Suppressor macrophage treated with lipopolysaccharide for 1 hour (primary cell): ENCODE measurements at places on chromosomes 4 and X.

- DNase-seq = no peak
Measured at GRCh38 chr4:169096221-169096620, 86.2 kb upstream of the CBR4 start.

DNA sequence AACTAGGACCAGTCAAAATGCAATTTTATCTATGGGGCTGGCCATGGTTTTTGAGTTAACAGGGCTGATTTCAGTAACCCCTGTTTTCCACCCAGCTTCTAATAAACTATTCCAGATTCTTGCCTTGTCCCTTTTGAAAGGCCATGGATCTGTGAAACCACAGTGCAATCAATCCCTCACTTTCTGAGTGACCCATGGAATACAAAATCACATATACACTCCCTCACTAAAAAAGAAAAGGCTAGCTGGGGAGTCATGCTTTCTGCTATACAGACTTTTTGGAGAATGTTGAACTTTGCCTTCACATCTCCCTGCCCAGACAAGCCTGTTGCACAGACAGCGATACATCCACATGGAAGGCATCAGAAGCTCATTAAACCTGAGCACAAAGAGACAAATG, 47.9 kb downstream of the MAD2L1 start:
- no peak for DNase-seq

DNA sequence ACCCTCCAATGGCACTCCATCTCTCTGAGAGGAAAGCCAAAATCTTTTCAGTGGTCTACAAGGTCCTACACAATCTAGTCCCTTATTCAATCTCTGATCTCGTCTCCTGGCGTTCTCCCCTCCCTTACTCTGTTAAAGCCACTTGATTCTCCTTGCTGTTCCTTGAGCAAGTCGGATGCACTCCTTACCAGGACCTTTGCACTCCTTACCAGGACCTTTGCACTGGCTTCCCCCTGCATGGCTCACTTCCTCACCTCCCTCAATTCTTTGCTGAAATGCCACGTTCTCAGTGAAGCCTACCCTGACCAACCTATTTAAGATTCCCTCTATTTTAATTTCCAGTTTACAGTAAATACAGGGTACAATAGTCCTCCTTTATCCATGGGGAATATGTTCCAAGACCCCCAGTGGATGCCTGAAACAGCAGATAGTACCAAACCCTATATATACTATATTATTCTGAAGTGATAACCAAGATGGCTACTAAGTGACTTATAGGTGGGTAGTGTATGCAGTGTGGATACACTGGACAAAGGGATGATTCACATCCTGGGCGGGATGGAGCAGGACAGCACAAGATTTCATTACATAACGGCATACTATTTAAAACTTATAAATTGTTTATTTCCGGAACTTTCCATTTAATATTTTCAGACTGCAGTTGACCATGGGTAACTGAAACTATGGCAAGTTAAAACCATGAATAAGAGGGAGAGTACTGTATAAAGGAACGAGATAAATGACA, 6.5 kb upstream of the DLG3 start:
- DNase-seq = no peak

- DNase-seq = no peak
Measured at GRCh38 chr4:7860600-7861163, 79.0 kb downstream of the AFAP1 start.

DNA sequence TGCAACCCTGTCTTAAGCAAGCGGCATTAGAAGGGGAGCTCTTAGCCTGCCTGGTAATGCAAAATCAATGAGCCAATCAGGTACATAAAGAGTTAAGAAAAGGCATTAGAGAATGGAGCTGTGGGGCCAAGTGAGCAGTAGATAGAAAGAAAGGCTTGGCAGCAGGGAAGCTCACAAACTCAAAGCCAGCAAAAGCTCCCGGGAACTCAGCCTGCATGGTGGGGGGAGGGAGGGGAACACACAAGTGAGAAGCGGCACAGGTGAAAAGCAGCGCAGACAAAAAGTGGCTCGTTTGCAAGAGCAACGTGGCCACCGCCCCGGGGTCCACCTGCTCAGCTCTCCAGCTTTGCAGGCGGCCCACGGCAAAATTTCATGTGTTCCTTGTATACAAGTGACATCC, 818.5 kb downstream of the FAM133A start:
- no peak for DNase-seq

GRCh38 chrX:153576961-153577360, 22.0 kb downstream of the CCNQ start:
- no peak for DNase-seq

- peak; percentile 44 for DNase-seq
Measured at GRCh38 chrX:81392396-81392795, 190.5 kb downstream of the SH3BGRL start.

- no peak for DNase-seq
Measured at GRCh38 chr4:113078066-113078465, 28.6 kb downstream of the ANK2 start.

DNA sequence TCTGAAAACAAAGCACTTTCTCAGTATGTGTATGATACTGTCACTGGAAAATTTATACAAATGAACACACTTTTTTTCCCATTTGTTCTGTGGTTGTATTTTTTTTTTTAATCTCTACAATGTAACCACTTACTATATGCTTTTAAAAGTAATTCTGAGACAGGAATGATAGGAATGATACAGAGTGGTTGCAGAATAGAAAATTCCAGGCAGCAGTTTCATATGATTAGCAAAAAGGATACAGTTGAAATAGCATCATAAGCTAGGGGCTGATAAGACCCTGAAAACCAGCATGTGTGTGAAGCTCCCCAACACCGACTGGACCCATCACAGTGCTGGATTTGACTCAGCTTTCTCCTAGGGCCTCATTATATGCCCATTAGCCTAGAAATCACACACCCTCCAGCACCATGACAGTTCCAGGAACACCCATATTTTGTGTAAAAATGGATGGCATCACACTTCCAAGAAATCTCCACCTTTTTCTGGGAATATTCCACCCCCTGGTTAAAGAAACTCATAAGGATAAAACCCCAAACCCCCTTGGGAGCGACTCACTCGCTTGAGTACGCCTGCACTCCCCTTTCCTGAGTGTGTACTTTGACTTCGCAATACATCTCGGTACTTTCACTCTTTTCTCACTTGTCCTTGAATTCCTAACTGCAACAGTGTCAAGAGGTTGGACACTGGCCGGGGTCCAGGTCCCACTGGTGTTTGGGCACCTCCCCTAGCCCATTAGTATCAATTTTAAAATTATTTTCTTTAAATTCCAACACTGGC, 77.4 kb upstream of the AGA start:
- DNase-seq = no peak

DNA sequence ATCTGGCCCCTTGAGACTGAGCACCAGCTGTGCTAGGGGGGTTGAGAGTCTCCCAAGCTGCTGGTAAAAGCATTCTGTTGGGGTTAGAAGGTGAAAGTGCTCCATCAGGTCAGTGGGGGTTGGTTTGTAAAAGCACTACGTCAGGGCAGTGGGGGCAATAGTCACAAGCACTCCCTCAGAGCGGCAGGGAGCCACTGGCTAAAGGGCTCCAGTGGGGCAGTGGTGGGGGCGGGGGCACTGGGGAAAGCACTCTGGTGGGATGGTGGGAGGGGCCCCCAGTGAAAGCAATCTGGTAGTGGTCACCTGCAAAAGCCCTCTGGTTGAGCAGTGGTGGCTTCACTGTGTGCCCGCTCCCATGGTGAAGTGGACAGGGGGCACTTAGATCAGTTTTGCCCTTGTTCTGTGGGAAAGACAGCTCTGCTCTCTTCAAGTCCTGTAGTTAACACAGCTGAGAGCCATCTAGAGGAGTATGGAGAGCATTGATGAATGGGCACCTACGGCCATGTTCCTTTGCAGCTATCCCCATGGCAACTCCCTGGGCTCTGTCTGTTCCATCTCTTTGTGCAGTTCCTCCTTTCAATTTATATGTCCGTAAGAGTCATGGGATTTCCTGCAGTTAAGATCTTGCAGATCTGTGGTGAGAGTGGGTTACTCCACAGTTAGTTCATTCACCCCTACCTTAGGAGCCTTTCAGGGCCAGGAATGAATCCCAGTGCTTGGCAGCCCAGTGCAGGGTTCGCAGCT, 106.4 kb downstream of the SH3BGRL start:
- DNase-seq = peak; percentile 38

DNA sequence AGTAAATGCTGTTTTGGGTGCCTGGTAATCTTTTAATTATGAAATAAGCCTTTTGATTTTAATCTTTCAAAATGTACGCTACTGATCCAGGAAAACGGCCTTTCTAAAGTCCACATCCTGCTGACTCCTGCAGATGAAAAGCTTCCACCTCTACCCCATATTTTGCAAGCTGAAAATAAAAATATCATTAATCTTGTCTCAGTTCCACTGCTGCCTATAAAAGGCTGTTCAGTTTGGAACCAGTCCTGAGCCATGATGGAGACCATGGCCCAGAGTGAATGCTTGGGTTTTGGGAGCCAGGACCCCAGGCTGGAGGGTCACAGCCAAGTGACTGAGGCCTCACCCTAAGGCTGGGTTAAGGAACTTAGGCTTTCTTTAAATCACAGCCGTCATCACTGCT, 110.8 kb downstream of the AFF1 start:
- no peak for DNase-seq

DNA sequence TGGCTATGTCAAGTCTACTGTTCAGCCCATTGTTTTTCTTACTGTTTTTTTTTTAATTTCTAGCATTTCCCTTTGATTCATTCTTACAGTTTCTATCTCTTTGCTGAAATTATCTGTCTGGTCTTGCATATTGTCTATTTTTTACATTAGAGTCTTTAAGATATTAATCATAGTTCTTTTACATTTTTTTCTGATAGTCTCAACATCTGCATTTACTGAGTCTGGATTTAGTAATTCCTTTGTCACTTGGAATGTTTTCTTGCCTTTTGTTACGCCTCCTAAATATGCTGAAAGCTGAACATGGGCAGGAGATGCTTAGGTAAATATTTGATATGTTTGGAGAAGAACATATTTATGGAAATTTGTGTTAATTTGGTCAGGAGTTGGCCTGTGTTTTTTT, 10.4 kb downstream of the JADE3 start:
- DNase-seq = no peak

DNA sequence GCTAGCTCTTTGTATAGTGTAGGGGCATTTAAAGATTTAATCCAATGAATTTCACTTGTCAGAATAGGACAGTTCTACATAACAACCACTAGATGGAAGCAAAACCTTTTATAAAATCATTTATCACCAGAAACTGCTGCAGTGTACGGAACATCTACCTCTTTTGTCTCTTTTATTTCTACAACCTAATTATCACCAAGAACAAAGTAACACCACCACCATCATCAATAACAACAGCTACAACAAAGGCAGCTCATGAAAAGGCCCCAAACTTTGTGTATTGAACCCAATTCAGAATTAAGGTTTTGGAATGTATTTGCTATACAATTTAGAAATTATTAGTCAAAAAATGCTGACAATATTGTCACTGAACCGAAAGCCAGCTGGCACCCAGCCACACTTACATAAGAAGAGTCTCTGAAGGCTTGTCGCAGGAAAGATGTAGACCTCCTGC, 260.9 kb upstream of the RPS6KA3 start:
- no peak for DNase-seq

DNA sequence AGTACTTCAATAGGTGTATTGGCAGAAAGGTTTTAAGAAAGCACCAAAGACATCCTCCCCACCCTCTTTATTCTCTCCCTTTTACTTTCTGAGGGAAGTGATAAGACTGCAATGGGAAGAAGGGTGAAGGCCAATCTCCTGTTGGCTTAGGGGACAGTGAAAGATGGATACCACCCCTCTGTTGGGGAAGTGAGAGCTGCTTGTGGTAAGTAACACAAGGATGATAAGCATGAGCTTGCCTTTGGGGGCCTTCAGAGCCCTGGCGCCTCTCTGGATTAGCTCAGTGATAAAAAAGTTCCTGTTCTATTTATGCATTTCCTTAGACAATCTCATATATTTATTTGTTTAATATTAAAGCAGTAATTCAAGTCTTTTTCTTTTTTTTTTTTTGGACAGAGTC, 5.2 kb upstream of the KLF8 start:
- no peak for DNase-seq

- DNase-seq = no peak
Measured at GRCh38 chr4:152820073-152820472, 40.3 kb downstream of the ARFIP1 start.

DNA sequence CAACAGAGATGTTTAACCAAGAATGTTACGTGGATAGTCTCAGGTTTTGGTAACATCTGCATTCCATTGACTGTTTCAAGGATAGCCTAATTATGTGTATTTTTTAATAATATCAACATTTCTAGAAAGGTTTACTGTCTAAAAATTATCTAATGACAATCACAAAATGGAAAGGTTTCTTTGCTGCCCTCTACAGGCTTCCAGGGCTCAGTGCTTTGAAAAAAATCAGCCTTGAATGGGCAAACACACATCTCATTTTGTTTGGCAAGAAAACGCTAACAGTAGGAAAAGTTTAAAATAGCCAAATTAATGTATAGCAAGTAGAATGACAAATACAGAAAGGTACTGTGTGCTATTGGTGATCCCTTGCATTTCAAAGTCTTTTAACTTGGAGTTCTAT, 223.4 kb upstream of the PRPS2 start:
- DNase-seq = no peak

DNA sequence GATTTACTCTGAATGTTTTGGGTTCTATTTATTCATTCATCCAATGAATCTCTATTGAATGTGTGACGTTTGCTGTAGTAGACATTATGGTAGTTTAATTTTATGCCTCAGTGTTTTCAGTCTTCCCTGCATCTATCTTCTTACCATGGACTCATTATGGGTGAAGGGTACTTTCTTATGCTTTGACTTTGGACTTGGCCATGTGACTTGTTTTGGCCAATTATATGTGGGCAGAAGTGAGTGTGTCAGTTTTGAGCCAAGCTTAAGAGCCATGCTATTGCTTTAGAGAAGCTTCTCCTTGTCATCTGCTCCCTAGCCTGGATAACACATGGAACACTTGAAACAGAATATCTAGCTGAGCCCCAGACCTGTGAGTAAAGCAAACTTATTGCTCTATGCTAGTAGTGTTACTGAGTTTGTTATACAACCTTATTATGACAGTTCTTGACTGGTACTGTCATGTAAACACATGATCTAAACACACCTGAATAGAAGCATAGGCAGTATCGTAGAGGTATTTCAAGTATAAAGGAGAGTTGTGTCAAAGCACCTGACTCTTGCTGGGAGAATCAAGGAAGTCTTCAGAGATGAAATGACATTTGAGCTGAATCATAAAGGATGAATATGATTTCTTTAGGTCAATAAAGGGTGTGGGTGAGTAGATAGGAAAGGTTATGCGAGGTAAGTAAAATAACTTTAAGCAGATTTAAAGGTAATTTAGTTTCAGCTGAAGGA, 128.4 kb downstream of the NAA11 start:
- DNase-seq = no peak

- no peak for DNase-seq
Measured at GRCh38 chr4:10809905-10810304, 125.3 kb upstream of the CLNK start.

DNA sequence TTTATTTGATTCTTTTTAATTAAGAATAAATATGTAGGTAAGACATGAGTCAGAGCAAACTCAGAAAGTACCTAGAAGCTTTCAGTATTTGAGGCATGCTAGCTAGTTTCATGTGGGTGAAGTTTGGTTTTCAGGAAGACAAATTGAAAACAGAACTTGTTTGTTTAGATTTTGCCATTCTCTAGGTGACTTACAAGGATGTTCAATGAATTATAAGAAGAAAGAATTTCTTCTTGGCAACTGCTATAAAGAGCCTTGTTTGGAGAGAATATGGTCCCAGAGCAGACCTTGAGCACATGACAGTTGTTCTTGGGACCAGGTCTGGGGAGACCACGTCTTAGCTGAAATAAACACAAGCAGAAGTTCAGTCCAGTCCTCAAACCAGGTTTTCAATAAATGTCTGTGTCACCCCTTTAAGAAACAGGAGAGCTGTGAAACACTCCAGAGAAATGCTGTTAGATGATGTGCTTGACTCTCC, 38.0 kb upstream of the IL21 start:
- no peak for DNase-seq

- peak; percentile 50 for DNase-seq
Measured at GRCh38 chr4:123599920-123600810, 203.6 kb downstream of the SPRY1 start.
